Activated CD8-positive, alpha-beta memory T cell treated with anti-CD3 and anti-CD28 coated beads for 1 hour (primary cell): ENCODE measurements at places on chromosomes 1 and 21.

DNA sequence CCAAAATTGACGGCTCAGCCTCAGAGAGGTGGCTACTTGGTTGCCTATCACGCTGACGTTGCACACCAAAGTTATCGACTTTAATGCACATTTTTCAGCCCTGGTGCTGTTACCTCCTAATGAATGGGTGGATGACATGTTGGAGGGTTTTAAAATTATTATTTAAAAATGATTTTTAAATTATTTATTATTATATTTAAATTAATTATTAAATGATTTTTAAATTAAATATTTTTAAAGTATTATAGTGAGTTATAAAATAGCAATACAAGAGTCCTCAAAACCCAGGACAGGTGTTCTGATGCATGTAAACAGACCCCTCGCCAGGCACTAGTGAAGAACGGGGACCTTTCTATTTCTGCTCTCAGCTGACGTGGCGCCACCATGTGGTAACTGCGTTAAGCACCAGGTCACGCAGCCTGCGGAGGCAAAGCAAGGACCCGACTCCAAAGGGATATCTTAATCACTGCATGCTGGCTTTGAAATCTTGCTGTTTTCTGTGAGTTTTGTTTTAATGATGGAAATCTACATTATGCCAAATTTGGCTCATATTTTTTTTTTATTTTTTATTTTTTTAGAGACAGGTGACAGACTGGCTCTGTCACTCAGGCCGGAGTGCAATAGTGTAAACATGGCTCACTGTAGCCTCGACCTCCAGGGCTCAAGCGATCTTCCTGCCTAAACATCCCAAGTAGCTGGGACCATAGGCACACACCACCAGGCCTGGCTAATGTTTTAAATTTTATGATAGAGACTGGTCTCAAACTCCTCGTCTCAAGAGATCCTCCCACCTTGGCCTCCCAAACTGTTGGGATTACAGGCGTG lies 22.6 kb downstream of the CASP9 start:
- peak; percentile 13 for DNase-seq

DNA sequence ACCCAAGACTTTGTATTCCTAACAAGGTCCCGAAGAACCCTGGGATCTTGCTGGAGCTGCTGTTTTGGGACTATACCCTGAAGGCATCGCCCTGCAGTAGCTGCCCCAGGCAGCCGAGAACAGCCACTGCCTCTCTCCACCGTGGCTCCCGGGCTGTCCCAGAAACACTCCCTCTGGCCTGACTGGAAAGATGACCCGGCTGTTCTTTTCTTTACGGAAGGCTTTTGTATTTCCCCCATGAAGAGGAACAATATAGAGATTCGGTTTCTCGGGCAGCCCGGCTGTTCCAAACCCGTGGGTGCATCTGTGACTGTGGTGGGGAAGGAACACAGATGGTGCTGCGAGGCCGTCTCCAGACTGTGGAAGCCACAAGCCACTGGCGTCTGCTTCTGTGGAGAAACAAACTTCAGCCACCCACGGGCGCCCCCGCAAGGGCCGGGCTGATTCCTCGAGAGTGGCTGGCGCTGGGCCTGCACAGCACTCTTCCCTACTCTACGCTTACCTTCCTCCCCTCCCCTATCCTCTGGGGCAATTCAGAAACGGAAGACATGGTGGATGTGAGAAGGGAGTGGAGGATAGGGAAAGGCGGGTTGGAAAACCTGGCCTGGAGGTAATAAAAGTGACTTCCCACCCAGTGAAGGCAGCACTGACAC lies 33.7 kb upstream of the VASH2 start:
- no peak for DNase-seq

DNA sequence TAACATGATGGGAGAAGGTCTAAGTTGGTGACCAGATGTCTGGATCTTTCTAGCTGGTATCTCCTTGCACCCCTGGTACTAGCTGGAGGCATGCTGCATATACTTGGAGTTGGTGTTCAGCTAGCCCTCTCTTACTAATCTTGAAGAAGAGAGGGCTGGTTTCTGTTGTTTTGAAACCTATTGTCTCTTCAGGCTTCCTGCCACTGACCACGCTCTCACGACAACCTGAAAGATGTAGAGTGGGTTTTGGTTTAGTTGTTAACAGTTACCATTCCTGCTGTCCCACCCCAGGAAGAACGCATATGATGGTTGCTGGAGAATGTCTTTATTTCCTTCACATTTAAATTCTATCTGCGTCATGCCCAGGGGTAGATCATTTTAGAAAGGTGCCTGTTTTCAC lies 3.6 kb downstream of the MAN1C1 start:
- no peak for DNase-seq

- no peak for DNase-seq
Observed at GRCh38 chr21:44082648-44083440, 24.4 kb upstream of the PWP2 start.

DNA sequence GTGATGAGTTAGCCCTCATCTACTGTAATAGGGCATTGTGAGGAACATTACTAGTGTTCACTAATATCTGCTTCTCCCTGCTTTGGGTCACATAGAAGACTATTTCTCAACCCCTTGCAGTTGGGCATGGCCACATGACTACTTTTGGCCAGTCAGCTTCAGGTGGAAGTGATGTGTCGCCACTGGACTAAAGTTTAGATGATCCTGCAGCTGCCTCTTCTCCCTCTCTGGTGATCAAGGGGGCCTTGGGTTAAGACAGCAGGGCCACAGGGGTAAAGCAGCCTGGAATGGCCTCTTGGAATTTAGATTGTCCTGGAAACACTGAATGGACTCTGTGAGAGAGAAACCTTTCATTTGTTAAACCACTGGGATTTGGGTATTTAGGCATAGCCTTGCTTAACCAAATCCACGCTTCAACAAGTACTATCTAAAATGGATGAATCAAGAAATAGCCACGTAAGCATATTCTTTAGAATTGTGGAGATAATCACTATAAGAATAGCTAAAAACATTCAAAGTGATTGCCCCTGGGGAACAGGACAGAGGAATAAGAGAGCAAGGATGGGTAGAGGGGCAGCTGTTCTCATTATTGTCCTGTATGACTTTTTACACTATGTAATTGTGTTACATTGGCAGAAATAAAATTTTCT lies 41.2 kb downstream of the OPRD1 start:
- DNase-seq: no peak

DNA sequence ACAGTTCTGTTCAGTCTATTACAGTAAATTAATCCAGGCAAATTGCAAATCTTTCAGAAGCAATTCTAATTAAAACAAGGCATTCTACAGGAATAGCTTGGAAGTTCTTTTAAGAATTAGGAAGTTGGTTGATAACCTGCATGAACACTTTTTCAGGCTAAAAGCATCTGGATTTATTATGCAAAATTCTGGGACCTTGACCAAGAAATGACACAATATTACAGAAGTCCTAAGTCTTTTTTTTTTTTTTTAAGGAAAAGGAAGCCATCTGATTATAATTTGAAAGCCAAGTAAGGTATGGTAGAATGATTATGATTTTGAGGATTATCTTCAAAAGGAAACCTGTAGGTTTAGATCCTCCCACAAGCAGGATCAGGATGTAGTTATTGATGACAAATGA lies 74.7 kb upstream of the KCNK2 start:
- no peak for DNase-seq

GRCh38 chr1:79501153-79501552 lies 494.6 kb upstream of the ADGRL4 start:
- DNase-seq: no peak

GRCh38 chr1:56081736-56082135 lies 497.6 kb downstream of the PLPP3 start:
- DNase-seq: no peak

GRCh38 chr1:201270616-201271390 lies 12.5 kb upstream of the PKP1 start:
- no peak for DNase-seq

DNA sequence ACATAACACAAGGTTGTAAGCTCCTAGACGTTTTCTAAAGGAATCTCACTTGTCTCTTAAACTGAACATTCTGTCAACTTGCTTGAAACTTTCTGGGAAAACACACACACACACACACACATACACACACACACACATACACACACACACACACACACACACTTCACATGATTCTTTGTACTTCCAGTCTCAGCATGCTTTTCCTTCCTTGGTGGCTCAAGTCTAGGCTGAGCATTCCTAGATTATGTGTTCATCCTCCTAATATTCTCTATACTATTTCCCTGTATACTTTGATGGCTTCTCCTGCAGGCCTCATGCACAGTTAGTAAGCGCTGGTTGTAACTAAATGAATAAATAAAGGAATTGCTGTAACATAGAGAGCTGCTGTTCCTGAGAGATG lies 372.1 kb downstream of the PTPRC start:
- DNase-seq: no peak

GRCh38 chr1:181676269-181676668 lies 193.0 kb downstream of the CACNA1E start:
- DNase-seq: no peak

GRCh38 chr1:177884479-177885021 lies 85.3 kb downstream of the SEC16B start:
- DNase-seq: no peak

DNA sequence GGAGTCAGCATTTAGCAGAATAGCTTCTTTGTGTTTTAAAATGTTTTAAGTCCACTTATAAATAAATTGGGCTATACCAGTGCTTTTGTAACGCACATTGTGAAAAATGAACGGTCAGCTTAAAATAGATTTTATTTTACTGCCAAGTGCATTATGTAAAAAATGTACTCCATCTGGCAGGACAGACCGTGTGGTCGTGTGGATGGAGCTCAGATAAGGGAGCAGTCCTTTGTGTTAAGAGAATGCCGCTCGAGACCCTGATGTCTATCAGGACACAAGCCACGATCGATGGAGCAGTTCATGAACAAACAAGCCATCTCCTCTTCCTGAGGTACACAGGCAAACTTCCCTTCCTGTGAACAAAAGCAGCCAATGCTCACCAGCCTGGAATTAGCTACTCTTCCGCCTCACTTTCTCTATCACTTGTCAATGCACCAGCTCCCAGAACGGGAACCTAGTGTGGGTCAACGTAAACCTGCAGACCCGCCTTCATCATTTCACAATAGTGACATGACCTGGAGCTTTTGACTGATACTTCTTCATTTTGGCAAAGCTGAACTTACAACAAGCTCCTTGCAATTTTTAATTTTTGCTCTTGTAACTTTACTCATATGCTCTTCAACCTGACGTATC lies 243.5 kb downstream of the TGFB2 start:
- DNase-seq: no peak

- DNase-seq: no peak
Observed at GRCh38 chr1:203521074-203521794, 27.3 kb downstream of the OPTC start.
